ENCODE measurements at places on chromosomes 4 and X.
A peak's percentile ranks its signal among the peaks of the same experiment; 100 is the strongest.

GRCh38 chr4:85028910-85029309, 62.4 kb upstream of the WDFY3 start:
- no peak for DNase-seq

- DNase-seq, result no peak
Observed at GRCh38 chr4:78667325-78667724, 108.8 kb upstream of the BMP2K start.

- peak; percentile 18 for DNase-seq
Observed at GRCh38 chrX:152632445-152633097, 5.1 kb upstream of the GABRQ start.

GRCh38 chrX:24428516-24428915, 36.6 kb upstream of the PDK3 start:
- DNase-seq, result no peak

DNA sequence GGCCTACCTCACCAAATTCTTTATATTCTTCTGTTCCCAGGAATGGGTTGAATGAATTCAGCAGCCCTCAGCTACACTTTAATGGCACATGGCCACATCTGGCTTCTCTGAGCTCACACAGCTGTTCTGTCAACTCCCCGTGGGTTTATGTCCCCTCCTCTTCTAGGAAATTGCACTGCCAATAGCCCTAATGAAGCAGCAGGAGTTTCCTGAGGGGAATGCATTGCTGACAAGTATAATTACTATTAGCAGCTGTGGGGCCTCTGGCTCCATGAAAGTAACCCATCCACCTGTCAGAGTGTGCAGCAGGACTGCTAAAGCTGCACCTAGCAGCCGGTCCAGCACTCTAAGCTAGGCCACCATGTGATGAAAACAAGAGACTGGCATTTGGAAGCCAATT, 50.3 kb downstream of the FTHL17 start:
- DNase-seq, result no peak

DNA sequence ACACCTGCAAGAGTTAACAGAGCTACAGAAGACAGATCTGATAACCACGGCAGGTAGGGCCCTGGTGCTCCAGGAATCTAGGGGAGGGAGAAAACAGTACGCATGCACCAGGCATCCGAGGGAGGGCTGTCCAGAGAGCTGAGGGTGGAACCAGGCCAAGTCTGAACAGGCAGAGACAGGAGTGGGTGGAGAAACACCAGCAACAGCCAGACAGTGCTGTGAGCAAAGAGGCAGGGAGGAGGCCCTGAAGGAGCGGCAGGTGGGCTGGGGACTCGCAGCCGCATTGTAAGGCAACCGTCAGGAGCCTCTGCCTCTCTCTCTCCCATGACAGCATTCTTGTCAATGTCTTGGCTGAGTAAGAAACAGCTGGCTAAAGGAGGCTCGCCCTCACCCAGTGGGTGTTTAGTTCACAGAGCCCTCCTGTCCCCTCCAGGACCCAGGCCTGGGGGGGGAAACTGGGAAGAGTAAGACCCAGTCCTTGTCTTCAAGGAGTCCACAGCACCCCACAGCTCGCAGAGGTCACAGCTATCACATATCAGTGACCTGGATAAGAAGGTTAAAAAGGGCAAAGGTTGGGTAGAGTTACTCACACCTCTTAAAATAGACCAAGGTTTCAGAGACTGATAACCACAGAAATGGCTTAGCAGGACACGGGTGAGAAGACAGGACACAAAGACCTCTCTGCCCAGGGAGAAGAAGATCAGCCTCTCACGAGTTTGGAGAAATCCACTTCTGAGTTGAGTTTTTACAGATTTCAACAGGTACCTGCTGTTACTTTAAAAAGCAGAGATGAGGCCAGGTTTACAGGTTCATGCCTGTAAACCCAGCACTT, 10.5 kb downstream of the ACSL1 start:
- no peak for DNase-seq

DNA sequence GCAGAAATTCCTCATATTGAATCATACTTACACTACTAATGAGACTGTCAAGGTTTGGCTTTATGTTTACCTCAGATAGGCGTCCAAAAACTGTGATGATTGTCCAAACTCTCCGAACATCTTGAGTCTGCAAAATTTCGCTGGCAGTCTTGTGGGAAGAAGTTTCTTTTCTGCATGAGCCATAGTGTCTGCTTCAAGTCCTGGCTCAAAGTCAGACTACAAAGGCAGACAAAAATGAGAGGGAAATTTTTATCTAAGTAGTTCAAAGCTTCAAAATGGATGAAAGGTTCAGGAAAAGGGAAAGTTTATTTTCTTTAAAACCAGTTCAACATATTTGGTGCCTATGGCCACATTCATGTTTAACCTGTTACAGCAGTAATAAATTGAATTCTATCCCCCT, 40.7 kb downstream of the PALLD start:
- DNase-seq, result no peak

All from stimulated activated CD4-positive, alpha-beta T cell treated with anti-CD3 and anti-CD28 coated beads, Interleukin-1b, Interleukin-23, amount 100 ng/mL, for 48 hours (primary cell).